Stimulated activated CD8-positive, alpha-beta memory T cell treated with anti-CD3 and anti-CD28 coated beads, Interleukin-7, amount 100 ng/mL, for 48 hours (primary cell): ENCODE measurements at places on chromosomes 16 and 17.
A peak's percentile ranks its signal among the peaks of the same experiment; 100 is the strongest.

- DNase-seq: no peak
Measured at GRCh38 chr17:60095381-60095780, 16.7 kb upstream of the HEATR6 start.

DNA sequence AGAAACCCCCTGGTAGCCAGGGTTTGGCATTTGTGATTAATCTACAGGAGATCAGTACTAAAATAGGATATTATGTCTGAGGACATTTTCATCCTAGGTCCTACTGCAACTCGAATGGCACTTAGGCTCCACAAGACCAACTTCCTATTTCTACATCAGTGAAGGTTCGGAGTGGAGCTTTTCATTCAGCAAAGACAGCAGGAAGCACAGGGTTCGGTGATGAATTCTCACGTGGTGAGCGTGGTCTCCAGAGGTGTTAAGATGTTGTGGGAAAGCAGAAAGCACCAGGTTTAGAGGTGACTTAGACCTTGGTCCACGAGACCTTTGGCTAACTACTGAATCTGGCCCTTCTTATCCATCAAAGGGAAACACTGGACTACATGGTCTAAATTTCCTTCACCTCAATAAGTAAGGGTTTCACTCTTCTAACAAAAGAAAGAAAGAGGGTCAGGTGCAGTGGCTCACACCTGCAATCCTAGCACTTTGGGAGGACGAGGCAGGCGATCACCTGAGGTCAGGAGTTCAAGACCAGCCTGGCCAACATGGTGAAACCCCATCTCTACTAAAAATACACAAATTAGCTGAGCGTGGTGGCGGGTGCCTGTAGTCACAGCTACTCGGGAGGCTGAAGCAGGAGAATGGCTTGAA lies 13.9 kb upstream of the HELZ start:
- no peak for DNase-seq

- no peak for DNase-seq
Measured at GRCh38 chr17:979212-979538, 401 bp downstream of the NXN start.

- no peak for DNase-seq
Measured at GRCh38 chr16:23505180-23505665, 5.1 kb downstream of the GGA2 start.

GRCh38 chr16:2428051-2428783 lies 1.0 kb upstream of the CCNF start:
- DNase-seq: no peak

DNA sequence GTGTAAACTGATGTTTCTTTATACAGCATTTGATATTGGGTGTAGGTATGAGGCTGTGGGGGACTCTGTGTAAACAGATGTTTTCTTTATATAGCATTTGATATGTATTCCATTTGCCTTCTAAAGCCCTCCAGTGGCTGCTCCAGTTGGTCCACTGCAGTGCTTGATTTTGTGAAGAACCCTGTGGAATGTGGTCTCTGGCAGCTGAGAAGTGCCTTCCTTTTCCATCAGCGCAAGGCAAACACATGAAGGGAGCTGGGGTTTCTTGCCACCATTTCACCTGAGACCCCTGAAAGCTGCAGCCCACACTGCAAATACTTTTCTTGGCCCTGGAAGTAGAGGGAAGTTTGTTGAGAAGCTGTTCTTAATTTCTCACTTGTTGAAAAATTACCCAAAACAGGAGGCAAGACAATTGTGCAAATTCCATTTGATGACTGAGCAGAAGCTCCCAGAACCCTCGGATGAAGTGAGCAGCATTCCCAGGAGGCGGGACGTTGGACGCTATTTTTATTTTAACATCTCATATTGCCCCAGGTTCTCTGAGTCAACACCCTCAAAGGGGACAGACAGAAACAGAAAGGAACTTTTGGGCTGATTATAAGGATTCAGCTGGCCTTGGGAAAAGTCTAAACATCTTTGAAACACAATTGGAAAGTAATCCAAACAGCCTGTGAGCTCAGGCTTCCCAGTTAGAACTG lies 158.5 kb upstream of the RPH3AL start:
- DNase-seq: no peak

DNA sequence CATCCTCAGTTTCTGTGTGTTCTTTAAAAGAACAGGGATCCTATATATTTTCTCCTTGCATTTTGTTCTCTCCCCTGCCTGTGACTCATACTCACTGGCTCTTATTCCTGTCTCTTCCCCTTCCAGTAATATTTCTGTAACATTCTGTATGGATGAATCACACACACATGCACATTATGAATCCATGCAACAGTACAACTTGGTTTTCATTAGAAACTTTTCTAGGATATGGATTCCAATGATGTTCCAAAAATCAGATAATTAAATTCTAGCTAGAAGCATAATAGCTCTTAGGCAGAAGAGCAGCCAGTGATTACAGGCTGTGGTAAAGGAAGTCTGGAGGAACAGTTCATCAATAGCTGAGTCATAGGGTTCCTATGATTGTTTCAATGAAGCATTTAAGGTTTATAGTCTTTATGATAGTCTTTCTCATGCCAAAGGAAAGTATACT lies 119.6 kb upstream of the PMFBP1 start:
- no peak for DNase-seq

- DNase-seq: no peak
Measured at GRCh38 chr17:19346351-19347255, 15.9 kb downstream of the B9D1 start.

DNA sequence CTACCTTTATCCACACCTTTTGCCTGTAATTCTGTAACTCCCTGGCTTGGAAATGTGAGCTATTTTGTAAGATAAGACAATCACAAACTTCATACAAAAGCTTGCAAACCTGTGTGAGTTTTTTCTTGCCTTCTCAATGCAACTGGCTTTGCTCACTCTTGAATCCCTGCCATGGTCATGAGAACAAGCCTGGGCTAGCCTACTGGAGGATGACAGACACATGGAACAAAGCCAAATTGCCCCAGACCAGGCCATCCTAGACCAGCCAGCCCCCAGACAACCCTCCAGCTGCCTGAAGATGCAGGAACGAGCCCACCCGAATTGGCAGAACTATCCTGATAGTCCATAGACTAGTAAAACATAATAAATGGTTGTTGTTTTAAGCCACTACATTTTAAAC lies 466.6 kb upstream of the ERCC4 start:
- DNase-seq: no peak

GRCh38 chr17:17348872-17349723 lies 45.9 kb downstream of the NT5M start:
- DNase-seq: no peak

DNA sequence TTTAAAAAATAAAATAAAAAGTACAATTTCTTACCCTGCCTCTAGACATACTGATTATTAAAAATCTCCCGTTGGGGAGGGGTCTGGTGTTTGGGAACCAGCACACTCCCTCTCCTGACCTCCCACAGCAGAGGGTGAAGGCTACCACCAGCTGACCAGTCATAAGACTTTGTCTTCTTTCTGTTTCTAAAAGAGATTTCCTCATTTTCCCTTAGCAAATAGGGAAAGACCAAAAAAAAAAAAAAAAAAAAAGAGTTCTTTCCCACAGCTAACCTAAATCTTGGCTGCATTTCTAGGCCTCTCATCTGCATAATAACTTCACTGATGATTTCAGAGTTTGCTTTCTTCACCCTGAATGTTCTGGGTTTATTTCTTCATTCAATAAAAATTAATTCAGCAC lies 30.3 kb downstream of the CDK5RAP3 start:
- no peak for DNase-seq

DNA sequence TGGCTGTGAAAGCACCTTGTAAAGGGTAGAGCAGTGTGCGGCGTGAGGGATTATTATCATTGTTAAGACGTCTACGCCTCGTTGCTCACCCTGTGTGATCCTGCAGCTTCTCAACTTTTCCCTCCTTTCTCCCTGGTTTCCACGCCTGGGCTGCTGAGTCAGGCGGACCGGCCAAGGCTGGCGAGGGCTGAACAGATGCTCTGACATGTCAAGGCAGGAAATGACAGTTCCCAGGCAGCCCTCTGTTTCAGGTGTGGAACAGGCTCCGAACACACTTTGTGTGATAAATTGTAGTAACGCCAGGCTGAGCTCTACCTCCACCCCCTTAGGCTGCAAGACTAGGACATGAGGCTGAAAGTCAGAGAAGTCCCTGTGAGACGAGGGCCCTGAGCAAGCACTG lies 46.0 kb upstream of the TBX2 start:
- DNase-seq: no peak

GRCh38 chr17:80118601-80119270 lies 17.4 kb downstream of the GAA start:
- DNase-seq: no peak

DNA sequence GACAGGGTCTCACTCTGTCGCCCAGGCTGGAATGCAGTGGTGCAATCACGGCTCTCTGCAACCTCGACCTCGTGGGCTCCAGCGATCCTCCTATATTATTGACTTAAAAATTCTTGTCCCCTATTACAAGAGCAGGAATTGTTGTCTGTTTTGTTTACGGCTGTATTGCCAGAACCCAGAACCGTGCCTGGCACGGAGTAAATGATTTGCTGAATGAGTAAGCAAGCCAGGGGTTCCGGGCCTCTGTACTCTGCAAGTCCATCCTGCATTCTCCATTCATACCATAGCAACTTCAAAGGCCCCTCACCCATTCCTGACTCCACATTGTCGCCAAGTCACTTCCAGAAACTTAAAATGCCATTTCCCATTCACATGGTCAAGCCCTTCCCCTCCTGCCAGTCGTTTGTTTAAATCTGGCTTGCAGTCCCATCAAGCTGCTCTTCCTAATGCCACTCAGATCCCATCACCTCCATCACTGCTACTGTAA lies 6.9 kb downstream of the ADCY9 start:
- DNase-seq: no peak

GRCh38 chr16:8886593-8887430 lies 4.7 kb downstream of the LITAFD start:
- no peak for DNase-seq

- DNase-seq: peak; percentile 29
Measured at GRCh38 chr16:89565256-89565505, 4.7 kb downstream of the RPL13 start.

DNA sequence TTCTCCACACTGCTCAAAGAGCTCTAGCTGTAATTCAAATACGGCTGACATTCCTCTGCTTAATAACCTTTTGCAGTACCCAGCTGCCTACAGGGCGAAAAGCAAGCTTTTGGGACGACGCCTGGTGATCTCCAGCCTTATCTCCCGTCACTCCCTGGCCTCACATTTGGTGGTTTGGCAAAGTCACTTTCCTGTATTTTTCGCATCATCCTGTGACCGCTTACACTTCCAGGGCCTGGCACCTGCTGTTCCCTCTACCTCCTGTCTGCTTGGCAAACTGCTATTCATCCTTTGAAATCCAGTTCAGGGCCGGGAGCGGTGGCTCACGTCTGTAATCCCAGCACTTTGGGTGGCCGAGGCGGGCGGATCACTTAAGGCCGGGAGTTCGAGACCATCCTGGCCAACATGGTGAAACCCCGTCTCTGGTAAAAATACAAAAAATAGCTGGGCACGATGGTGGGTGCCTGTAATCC lies 2.7 kb upstream of the BHLHA9 start:
- no peak for DNase-seq

GRCh38 chr16:17984810-17985209 lies 351.7 kb downstream of the NPIPA8 start:
- DNase-seq: no peak

DNA sequence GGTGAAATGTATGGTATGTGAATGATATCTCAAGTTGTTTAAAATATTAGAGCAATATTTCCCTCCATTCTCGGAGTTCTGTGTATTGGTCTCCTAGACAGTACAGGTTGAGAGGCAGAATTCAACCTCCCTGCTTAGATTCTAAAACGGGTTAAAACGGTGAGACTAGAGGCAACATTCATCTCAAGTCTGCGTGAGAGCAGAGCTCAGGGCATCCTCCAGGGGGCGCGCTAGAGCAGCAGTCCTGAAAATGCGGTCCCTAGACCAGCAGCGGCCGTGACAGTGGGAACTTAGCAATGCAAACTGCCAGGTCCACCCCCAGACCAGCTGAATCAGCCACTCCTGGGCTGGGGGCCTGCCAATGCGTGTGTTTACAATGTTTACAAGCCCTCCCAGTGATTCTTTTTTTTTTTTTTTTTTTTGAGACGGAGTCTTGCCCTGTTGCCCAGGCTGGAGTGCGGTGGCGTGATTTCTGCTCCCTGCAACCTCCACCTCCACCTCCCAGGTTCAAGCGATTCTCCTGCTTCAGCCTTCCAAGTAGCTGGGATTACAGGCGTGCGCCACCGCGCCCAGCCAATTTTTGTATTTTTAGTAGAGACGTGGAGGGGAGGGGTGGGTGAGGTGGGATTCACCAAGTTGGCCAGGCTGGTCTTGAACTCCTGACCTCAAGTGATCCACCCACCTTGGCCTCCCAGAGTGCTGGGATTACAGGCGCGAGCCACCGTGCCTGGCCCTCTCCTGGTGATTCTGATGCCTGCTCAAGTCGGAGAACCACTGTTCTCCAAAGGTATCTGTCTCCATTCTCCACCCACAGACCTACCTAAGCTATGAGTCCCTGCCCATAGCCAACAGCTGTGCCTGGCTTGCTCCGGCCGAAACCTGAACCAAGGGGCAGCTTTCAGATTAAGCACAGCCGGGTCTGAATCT lies 24.2 kb downstream of the KLHL36 start:
- DNase-seq: peak; percentile 63

DNA sequence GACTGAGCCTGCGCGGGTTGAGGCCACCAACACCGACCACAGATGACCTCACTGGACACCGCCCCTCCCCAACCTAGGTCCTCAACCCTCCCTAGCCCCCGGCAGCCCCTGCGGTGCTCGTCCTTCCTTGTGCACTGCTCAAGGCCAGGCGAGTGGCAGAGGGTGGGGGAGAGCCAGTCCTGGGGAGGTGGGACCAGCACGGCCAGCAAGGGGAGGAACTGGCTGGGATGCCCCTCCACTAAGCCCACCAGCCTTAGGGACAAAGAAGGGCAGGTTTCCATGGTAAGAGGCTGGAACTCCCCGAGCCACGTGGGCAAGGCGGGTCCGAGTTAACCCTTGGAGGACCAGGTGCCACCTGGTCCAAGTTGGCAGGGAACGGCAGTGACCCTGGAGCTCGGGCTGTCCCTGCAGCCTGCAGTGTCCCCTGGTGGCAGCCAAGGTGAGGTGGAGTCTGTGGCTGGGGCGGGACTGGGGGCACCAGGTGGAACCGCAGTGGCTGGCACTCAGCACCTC lies 9.2 kb downstream of the FSCN2 start:
- DNase-seq: no peak

- DNase-seq: no peak
Measured at GRCh38 chr17:32494621-32495358, 8.0 kb downstream of the CDK5R1 start.

DNA sequence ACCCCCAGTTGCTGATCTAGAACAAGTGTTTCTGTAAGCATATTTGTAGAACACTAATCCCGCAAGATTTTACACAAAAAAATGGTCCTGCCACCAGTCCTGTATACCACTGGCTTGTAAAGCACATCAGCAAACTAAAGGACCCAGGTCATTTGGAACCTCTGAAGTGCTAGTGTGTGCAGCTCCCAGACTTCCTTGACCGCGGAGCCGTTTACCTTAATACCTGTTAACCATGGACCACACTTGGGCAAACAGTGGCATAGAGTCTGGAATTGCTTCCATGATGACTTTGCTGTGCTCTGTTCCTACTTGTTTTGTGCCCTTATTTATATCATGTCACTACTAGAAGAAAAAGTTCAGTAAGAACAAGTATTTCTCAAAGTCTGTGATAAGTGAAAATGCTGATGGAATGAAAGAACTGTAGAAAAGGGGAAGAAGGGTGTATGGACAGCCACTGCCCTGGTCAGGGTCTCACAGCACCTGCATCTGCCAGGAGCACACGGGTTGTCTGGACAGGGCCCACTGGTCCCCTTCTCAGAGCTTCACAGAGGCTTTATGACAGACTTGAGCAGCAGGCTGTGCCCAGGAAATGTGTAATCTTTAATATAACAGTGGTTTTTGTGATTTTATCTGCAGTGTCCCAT lies 29.3 kb downstream of the ALDH3A2 start:
- no peak for DNase-seq

- DNase-seq: no peak
Measured at GRCh38 chr16:23981429-23982399, 145.9 kb downstream of the PRKCB start.
